Stimulated activated CD4-positive, alpha-beta T cell treated with anti-CD3 and anti-CD28 coated beads, Interleukin-15, amount 100 ng/mL, for 1 hour (primary cell): ENCODE measurements at places on chromosomes 6 and 20.

DNA sequence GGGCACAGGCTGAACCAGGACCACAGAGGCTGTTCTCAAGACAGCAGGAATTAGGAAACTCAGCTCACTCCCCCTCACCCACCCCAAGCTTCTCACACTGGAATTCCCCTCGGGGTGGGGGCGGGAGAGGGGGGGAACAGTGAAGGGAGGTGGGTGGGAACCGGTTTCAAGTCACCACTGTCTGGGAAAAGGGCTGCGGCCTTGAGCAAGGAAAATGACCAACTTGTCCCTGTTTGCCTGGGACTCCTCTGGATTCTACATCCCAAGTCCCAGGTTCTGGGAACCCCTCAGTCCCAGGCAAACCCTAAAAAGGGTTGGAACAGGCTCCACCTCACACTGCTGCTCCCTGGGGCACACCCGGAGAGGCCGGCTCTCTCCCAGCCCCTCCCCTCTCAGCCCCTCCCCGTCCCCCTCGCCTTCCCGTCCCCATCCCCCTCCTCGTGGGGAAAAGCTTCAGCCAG is 230.7 kb downstream of the TFAP2C start:
- DNase-seq: no peak

- DNase-seq: peak; percentile 3
Observed at GRCh38 chr6:20402342-20403069, 827 bp downstream of the E2F3 start.

GRCh38 chr6:7194657-7195056 is 86.9 kb downstream of the RREB1 start:
- DNase-seq: no peak

GRCh38 chr20:44388466-44389023 is 33.0 kb downstream of the HNF4A start:
- peak; percentile 49 for DNase-seq

GRCh38 chr6:99305021-99305554 is 44.4 kb downstream of the FAXC start:
- no peak for DNase-seq

DNA sequence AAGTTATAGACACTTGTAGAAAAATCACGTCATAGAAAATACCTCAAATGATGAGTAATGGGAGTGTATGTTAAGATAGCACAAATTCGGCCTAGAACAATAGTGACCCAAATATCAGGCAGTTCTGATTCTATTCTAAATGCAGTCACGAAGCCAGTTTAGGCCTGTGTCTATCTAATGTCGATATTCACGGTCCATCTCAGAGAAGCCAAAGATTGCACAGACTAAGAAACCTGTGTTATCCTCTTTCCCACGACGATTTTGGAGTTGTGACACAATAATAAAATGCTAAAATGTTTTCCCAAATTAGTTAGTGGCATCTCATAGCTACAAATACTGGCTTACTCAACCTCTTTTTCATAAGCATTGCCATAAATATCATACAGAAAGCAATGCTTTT is 4.0 kb downstream of the HIVEP2 start:
- DNase-seq: no peak

- DNase-seq: no peak
Observed at GRCh38 chr6:14408446-14408845, 290.9 kb downstream of the CD83 start.

- DNase-seq: no peak
Observed at GRCh38 chr6:100488244-100488643, 23.5 kb upstream of the SIM1 start.

- DNase-seq: no peak
Observed at GRCh38 chr20:53725575-53725970, 131.9 kb upstream of the ZNF217 start.

DNA sequence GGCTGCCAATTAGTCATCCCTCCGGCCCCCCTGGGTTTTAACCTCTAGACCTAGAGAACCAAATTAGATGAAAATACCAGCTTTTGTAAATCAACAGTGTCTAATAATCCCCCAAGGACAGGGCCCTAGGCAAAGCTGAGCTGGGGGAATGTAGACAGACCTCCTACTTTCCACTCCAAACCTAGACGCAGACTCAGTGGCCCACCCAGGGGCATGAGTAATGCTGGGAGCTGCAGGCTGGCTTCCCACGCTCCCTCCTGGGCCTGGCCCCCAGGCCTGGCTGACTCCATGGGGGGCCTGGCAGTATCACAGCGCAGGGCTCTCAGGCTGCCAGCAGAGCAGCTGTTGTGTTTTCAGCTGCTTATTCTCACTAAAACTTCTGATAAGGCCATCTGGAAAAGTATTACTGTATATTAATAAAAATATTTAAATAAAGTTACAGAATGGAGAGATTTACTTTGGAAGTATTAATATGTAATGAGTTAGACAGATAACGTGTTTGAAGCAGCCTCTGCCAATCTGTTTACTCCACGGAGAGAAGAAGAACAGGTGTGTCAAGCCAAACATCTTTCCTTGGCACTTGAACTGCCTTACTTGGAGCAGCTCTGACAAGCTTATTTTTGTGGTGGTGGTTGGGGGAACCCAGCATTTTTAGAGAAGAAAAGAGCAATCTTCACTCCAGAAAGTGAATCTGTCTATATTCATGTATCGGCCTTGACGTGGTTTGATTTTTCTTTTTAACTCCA is 144.0 kb upstream of the AGPAT4 start:
- no peak for DNase-seq

GRCh38 chr6:33171016-33171879 is 21.0 kb downstream of the COL11A2 start:
- no peak for DNase-seq

GRCh38 chr20:42093542-42094440 is 475.6 kb upstream of the CHD6 start:
- DNase-seq: no peak

DNA sequence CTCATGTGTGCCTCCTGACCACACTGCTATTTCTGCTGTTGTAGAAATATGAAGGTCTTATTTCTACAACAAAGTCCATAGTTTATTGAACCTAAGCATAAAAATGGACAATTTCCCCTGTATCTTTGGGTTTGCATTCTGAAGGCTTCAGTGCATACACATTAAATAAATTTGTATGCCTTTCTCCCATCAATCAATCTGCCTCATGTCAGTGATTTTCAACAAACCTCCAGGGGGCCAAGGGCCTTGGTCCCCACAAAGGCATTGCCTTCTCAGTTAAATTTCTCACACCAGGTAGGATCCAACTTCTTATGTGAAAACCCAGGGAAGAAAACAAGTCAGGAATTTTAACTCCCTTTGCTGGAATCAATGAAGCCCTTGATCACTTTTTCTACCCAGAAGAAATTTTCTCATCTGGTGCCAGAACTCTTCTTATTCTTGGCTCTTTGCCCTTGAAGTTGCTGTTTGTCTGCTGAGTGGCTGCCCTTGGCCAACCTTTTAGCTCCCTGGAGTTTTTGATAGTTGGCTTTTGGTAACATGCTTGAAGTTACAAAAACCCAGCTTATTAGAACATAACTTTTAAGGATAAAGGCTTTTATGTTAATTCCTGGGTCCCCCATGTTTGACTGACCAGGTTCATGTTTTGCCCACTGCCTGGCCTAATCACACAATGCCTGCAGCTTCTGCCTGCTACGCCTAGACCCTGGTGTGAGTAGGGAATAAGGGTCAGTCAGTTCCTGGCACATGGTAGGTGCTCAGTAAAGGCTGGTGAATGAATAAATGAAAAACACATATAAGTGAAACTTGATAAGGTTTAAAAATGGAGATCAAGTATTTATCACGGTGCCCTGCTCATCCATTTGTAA is 37.0 kb downstream of the SHLD1 start:
- no peak for DNase-seq

DNA sequence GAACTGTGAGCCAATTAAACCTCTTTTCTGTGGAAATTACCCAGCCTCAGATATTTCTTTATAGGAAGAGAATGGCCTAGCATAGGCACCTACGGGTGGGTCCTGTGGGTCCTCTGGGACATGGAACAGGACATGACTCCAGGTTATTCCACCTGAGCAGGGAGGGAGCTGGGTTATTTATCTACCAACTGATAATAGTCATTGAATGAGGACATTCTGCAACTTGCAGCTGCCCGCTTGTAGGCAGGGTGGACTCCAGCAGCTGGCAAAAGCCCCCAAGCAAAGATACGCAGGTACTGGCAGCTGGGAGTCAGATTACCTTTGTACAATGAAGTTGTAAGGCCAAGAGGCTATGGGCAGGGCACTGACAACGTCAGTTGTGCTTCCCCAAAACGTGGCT is 1.4 kb upstream of the BANF2 start:
- no peak for DNase-seq

GRCh38 chr20:4519534-4519933 is 202.2 kb upstream of the PRND start:
- no peak for DNase-seq

GRCh38 chr6:20946022-20946421 is 411.8 kb downstream of the CDKAL1 start:
- DNase-seq: no peak

- no peak for DNase-seq
Observed at GRCh38 chr6:140440223-140440835, 1065.9 kb upstream of the CITED2 start.

DNA sequence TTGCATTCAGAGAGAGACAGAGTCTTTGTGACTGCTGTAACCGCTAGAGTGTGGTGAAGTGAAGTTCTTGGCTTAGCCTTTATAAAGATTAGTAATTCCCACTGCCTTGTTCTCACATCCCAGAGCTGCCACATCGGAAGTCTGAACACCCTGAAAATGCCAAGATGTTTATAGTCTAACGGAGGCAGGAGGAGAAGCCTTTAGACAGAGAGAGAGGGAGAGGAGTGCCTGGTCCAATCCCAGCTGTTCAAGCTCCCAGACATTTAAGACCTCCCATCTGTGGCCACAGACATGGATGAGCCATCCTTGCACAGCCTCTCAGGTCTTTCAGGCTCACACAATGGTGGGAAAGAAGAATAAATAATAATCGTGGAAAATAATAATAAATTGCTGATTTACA is 1422.8 kb upstream of the EYS start:
- DNase-seq: no peak

GRCh38 chr6:125287718-125288117 is 14.0 kb downstream of the HDDC2 start:
- DNase-seq: no peak

DNA sequence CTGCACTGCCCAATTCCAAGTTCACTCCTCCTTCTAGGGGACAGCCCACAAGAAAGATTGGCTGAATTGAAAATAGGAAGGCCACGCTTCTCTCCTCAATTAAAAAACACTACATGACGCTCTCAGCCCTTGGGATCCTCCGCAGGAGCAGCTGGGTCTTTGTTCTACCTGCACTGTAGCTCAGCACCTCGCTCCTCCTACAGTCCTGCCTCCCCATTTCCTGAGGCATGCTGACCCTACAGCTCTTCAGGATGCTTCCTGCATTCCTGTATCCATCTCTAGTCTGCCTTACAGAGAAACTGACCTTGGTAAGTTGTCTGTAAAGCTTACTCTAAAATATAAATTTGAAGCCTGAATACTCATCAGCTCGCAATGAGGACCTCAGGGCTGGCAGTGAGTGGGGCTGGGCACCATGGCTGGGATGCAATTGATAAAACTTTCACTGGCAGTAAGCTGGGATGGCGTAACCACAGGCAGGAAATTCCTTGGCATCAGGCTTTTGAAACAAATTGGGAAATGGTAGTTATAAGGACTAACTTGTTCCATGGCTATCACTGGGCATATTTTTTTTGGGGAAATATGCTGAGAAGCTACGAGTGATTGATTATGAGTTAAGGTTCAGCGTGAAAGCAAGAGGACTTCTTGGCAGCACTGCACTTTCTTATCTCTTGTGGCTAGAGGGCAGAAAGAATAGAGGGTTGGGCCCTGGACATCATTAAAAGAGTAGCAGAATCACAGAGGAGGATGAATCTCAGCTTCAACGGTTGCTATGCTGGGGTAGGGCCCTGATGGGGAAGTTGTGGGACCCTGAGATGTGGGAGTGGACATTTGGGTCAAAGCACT is 11.7 kb upstream of the SIRPB1 start:
- no peak for DNase-seq

- DNase-seq: no peak
Observed at GRCh38 chr20:25193843-25194242, 1.7 kb upstream of the ENTPD6 start.

GRCh38 chr20:8913456-8913855 is 155.4 kb upstream of the PLCB4 start:
- DNase-seq: no peak

- DNase-seq: no peak
Observed at GRCh38 chr6:141484711-141485110, 648.0 kb upstream of the GJE1 start.

DNA sequence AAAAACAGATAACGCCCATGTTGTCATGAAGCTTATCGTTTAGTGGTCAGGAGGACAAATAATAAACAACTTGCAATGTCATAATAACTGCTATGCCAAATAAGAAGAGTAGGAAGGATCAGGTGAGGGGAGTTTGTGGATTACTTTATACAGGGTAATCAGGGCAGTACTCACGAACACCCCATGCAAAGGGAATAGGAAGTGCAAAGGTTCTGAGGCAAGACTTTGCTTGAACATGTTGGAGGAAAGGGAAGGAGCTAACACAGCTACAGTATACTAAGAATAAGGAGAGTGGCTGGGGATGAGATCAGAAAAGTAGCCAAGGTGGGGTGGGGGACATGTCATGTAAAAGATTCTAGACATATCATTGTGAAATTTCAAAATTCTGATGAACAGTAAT is 292.0 kb upstream of the RUNX2 start:
- no peak for DNase-seq

DNA sequence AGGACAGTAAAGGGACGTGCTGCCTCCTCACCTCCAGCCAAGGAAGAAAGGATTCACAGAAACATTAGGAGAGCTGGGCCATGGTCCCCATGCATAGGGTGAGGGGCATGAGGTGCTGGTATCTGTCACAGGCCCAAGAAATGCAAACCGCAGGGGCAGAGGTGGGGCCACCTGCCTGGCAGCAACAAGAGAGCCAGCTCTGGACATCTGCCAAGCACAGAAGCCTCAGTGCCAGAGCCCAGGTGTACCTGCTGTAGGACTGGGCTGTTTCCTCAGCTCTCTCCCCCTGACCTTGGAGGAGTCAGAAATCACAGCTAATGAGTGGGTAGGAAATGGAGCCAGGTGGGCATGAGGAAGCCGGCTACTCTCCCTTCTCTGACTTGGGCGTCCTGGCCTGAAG is 45.3 kb downstream of the SLC2A12 start:
- no peak for DNase-seq

- no peak for DNase-seq
Observed at GRCh38 chr6:11767978-11768756, 10.4 kb downstream of the ADTRP start.

DNA sequence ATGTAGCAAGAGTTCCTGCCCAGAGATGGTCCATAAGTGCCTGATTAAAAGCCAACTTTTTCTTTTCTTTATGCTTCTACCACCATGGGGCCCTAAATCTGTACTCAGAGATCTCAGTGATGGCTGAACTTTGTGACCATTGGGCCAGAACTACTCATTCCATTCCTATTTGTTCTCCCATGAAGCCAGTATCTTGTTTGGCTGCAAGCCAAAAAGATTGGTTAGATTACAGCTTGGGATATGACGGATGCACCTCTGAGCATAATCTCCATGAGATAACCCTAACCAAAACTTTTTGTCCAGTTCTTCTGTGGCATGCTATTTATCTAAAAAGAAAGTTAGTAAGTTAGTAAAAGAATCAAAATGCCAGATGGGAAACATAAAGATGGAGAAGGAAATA is 72.2 kb downstream of the PLCB4 start:
- no peak for DNase-seq
